ENCODE measurements at places on chromosomes 11 and 22.

- DNase-seq: no peak
These were observed 752.4 kb downstream of the NELL1 start for GRCh38 chr11:21421711-21422329.

DNA sequence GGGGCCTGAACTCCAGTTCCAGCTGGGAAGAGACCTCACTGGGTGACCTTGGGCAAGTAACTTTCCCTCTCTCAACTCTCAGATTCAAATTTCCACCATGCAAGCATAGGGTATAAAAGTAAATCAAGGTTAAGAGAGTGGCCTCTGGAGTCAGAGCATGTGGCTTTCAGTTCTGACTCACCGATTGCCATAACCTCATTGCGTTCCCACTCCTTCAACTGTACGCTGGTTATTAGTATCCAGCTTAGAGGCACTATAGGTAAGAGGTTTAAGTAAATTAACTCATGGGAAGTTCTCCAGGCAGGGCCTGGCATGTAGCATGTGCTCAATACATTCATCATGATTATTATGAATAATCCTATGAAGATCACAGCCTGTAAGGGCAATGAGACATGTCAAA, 88.3 kb downstream of the FBXO7 start:
- no peak for DNase-seq

GRCh38 chr22:19962246-19962908, 20.8 kb upstream of the TXNRD2 start:
- DNase-seq: peak; percentile 73

DNA sequence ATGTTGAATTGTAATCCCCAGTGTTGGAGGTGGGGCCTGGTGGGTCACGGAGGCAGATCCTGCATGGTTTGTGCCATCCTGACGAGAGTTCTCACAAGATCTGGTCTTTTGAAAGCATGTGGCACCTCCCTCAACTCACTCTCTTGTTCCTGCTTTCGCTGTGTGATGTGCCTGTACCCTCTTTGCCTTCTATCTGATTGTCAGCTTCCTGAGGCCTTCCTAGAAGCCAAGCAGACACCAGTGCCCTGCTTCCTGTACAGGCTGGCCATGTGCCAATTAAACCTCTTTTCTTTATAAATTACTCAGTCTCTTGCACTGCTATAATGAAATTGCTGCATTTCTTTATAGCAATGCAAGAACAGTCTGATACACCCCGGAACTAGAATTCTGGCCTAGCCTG, 13.1 kb downstream of the PTPN5 start:
- DNase-seq: no peak

DNA sequence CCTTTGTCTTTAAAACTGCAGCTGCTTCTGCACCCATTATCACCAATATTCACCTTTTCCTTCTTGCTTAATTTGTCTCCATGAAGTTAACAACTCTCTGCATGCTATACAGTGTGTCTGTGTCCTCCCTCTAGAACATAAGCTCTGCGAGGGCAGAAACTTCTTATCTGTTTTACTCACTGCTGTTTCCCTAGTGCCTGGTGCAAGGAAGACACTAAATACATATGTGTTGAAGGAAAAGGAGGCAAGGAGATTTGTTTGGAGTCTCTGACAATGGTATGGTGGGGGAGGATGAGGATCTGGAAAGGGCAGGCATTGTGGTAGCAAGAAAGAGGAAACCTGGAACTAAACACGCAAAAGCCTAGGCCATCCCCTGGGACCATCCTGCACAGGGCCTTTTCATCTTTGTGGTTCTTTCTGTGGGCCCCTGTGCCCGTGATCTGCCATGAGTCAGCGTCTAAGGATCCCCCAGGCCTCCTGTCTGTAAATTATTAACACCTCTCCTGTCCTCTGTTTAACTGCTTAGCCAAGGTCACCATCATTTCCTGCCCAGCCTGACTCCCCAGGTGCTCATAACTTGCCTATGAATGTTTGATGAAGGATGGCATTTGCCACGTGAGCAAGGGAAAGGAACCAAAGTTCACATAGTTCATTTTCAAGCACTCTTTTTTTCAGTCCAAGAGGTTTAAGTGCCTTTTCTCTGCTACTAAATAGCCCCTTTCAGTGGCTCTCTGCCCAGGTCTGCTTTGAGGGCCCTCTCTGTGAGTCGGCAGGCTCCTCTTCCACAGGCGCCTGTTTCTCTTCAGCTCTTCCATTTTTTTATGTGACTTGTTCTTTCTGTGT, 131.1 kb downstream of the RASSF10 start:
- DNase-seq: no peak

GRCh38 chr11:102921587-102922220, 33.8 kb downstream of the MMP13 start:
- no peak for DNase-seq

DNA sequence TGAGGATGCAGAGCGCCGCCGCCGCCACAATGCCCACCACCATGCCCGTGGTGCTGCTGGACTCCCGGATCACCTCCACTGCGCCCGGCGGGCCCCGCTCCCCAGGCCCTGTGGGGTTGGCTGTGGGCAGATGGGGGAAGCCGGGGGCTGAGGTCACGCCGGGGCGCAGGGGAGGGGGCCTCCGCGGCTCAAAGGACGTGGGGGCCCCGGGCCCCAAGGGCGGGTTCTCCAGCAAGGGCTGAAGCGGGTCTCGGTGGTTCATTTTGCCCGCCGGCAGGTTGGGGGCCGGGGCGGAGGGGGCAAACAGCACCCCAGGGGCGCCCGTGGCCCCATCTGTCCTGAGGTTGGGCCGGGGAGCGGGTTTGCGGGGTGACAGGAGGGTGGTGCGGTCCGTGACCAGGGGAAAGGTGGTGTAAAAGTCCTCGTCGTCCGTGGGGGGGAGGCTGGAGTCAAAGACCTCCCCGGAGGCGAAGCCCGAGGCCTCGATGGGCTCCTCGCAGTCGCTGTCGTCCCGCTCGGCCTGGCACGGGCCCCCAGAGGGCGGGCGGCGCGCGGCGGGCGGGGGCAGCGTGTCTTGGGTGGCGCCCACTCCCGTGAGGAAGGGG, 16.5 kb downstream of the SLC22A12 start:
- no peak for DNase-seq

- no peak for DNase-seq
These were observed 38.5 kb downstream of the TIMP3 start for GRCh38 chr22:32839831-32840584.

DNA sequence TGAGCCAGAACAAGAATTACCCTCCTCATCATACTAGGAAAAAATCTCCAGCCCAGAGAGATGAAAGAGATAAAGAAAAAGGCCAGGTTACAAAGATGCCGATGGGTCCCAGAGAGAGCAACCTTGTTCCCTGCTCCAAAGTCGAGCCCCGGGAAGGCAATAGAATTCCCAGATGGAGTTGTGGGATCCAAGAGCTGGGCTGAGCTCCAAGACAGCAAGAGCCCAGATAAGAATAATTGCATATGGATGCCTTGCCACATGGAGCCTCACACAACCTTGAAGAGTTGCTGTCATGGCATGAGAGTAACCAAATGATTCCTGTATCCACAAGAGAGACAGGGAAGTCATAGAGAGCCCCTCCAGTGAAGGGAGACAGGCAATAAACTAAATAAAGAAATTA, 30.9 kb downstream of the IL10RA start:
- DNase-seq: no peak

- DNase-seq: no peak
These were observed 525.1 kb downstream of the BRD1 start for GRCh38 chr22:49302530-49302929.

DNA sequence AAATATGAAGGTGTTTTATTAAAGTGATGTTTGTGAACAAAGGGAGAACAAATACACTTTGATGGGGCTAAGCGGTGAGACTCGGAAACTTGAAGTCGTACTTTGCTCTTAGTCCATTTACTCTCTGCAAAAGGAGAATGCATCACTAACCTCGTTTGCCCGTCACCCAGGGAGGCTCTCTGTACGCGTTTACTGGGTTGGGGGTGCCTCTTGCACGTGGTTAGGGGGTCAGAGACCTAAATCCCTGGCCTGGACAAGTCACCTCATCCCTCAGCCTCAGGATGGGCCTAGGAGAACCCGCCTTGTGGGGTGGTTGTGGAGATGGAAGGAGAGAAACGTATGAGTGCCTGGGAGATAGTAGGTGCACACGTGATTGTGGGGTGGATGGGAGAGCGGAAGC, 803 bp upstream of the IFT27 start:
- DNase-seq: no peak

DNA sequence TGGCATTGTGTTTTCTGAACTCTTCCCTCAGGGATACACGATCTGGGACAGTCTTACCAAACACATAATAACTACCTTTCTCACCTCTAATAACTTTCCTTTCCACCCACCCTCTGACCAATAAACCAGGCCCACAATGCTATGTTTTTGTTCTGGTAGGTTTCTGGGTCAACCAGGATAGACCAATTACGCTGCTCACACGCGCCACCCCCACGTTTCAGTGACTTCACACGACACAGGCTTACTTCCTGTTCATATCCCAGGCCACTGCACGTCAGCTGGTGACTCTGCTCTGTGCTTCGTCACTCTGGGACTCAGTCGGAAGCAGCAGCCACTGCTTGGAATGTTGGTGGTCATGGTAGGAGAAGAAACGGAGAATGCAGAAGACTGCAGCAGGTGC, 2.5 kb downstream of the KRTAP5-4 start:
- DNase-seq: no peak

GRCh38 chr11:27296497-27296896, 66.5 kb downstream of the CCDC34 start:
- no peak for DNase-seq

DNA sequence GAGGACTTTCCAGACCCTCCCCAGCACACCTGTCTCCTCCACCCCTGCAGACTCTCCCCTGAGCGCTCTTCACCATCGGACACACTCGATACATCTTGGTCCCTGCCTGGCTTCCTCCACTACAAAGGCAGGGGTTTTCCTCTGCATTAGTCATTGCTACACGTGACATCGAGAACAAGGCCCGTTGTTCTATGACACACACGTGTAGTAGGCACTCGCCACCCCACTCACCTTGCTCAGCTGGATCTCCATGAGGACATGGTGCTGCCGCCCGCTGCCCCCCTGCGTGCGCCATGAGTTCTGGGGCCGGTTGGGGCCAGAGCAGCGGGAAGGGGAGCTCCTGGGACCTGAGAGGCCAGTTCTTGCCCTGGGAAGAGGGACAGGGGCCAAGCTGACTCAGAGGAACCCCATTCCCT, 16.7 kb downstream of the ATG2A start:
- DNase-seq: peak; percentile 56

GRCh38 chr11:69985641-69986439, 92.3 kb upstream of the ANO1 start:
- DNase-seq: no peak

GRCh38 chr11:118610773-118611432, 3.5 kb downstream of the PHLDB1 start:
- peak; percentile 79 for DNase-seq

DNA sequence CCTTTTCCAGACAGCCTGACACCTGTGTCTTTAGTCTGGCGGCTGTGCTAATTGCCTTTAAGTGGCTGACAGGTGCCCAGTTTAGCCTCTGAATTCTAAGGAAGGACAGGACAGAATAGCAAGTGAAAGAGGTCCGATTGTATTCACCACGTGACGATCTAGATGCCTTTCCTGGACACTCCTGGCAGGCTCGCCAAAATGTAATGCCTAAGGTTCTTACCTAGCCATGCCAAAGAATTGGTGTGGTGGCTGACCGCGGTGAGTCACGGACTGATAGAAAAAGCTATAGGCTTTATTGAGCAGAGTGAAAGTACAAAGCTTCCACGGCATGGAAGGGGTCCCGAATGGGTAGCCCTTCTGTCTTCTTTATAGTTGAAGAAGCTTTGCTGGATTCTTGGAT, 26.7 kb downstream of the ANKRD42 start:
- no peak for DNase-seq

GRCh38 chr11:8263109-8263768, 439 bp downstream of the LMO1 start:
- no peak for DNase-seq
